ENCODE measurements at places on chromosomes 3 and 15. TPM values are rescaled to one million over a fixed set of nuclear protein-coding genes. Genes with fewer than 3 reads are reported as not detected.

DNA sequence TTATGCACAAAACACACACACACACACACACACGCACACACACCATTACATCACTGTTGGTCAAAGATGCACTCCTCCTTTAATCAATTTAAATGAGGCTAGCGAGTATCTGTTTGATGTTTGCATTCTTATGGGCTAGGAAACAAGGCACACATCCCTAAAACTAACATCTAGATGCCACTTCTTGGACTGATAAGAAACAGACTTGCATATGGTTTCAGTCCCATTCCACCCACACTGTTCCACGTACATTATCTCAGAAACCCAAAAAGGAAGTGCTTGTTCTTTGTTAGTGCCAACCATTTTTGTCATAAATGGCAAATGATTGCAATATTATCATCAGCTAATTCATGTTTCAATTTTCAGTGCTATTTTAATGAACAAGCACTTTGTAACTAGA lies 69.5 kb downstream of the CCR1 start:
- no peak for DNase-seq

DNA sequence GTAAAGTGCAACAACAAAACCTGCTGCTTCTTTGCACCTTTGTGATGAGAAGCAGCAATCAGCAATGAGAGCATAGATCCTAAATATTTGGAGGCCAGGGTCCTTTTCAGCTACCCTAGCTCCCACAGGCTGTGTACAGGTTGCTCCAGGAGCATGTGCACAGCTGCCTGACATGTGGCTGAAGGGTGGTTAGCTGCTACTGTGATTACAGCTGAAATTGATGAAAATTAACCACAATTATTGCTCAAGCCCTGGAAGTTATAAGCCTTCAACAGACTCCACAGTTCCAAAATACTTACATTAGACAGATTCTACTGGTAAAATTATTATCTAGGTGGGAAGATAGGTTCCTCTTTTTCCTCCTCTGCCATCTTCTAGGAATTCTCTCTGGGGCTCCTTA lies 28.5 kb downstream of the COMMD2 start:
- DNase-seq, result no peak

- peak; percentile 84 for DNase-seq
Observed at GRCh38 chr3:38521391-38521987, 25.3 kb downstream of the EXOG start.

GRCh38 chr3:61765157-61765876 lies 203.9 kb downstream of the PTPRG start:
- no peak for DNase-seq

GRCh38 chr3:168884353-168884903 lies 779.1 kb downstream of the MECOM start:
- DNase-seq, result peak; percentile 84

DNA sequence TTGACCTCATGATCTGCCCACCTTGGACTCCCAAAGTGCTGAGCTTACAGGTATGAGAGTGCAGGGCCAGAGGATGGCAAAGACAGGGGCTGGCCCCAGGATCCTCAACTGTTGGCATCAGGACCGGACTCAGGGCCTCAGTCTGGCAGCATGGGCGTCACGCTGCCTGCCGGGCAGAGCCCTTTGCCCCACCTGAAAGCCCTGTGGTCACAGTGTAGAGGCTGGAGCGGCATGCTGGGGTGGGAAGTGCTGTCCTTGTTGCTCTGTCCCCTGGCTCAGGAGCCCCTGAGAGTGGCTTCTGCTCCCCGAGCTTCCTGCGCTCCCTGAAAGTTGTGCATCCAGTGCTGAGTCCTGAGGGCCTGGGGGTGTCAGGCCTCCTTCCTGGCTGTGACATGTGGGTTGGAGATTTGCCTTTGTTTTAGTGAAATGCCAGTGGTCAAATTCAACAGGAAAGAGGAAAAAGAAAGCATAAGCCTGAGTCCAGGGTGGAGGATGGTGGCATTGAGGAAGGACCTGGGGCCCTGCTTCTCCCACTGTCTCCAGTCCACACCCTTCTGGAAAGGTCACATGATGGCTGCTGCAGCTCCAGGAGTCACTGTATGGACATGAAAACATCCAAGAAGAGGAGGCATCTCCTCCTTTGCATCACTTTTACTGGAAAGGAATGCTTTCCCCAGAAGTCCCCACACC lies 147.2 kb downstream of the OR4M2 start:
- no peak for DNase-seq

DNA sequence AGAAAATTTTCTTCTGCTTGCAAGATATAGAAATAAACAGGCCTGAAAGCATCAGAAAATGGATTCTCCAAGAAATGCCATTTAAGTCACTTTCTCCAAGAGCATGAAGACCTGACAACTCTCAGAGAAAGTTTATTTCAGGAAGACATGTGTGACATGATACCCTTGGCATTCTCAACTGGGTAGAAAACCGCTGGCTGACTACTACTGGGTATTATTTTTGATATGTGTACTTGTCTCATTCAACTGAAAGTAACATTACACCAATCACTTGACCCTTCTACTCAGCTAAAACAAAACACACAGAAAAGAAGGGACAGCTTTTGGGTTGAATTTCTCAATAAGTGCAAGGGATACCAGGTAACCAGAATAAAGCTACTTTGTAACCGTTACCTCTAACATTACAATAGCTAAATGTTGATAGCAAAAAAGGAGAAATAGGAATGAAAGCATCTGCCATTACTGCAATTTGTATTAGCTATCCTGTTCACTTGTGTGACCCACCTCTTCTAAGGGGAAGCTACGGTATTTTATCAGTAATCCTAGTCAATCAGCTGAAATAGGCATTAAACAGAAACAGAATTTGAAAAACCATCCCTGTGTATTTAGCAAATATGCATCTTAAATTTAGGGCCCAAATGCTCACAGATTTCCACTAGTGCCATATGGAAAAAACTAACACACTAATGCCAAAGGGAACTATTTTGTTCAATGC lies 7.3 kb downstream of the TRA2B start:
- DNase-seq, result no peak

GRCh38 chr3:154242766-154243165 lies 81.5 kb downstream of the DHX36 start:
- no peak for DNase-seq

DNA sequence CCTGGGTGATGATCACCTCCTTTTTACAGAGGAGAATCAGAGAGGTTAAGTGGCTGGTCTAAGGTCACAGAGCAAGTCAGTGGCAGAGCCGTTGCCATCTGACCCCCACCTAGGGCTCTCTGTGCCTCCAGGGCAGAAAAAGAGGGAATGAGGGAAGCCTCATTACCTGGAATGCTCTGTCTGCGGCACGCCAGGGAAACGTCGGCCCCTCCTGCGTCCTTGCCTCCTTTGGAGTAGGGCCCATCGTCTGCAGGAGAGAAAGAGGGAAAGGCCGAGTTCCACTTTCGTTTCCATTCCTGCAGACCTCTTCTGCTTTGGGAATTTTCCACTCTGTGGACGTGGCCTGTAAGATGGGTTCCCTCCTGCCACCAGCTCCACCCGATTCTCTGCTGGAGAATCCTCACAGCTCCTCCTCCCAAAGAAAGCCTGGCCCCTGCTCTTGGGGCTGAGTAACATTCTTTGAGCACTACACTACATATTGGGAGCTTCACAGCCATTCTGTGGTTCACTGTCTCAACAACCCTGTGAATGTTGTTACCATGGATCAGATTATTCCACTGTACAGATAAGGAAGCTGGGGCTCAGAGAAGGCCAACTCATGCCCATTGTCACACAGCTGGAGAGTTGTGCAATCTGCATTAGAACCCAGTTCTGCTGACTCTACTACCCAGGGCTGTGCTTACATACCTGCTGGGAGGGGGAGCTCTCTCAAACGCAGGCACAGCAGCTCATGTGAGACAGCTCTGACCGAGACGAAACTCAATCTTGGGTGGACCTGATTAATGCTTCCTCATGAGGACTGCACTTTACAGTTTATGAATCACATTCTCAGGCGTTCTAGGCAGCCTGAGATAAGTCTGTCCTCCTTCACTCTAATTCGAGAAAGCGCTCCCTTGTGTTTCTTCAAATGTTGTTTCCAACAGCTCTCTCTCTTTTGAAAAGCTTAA lies 14.2 kb downstream of the GRIP2 start:
- no peak for DNase-seq

- peak; percentile 79 for DNase-seq
Observed at GRCh38 chr3:74630602-74631001, 16.1 kb upstream of the CNTN3 start.

DNA sequence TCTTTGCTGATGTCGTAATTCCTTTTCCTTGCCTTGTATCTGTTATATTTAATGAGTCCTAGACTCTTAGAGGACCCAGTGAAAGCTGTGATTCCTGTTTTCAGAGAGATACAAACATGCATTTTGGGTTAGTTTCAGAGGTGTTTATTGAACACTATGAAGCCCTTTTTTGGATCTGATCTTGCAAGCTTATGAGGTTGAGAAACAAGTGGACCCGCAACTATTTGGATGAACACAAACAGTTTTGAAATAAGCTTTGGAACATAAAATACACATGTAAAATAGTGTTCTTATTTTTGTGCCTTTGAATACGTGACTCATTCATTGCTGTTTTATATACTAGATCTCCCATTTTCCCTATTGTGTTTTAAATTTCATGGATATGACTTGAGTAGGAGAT lies 33.5 kb downstream of the SNRK start:
- no peak for DNase-seq

DNA sequence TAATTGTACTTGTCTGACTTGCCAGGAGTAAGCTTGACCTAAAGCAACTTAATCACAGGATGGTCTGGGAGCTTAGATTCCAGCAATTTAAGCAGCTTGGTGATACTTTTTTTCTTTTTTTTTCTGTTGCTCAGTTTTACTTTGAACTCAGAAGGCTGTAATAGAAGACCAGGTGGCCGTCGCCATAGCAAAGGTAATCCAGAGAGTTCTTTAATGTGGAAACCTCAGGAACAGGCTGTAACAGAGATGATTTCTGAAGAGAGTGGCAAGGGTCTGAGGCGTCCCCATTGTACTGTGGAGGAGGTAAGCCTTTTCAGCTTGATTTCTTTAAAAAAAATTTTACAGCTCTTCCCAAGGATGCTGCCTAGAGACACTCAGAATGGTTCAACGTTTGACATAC lies 20.1 kb downstream of the SENP2 start:
- no peak for DNase-seq

DNA sequence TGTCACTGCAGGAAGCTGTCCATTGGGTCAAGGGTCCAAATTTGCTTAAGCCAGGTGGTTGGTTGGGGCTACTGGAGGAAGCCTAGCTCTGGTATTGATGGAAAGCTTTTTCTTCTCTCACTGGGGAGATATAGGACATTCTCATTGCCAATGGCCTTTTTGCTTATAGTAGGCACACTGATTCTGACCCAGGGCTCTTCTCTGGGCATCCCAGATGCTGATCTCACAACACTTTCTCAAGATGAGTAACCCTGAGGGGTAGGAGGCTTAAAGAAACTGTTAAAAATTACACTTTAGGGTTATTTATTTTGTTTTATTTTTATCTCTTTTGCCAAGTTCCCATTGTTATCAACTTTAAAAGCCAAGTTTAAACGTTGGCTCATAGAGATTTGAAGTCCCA lies 337.8 kb downstream of the LRRC3B start:
- DNase-seq, result no peak

DNA sequence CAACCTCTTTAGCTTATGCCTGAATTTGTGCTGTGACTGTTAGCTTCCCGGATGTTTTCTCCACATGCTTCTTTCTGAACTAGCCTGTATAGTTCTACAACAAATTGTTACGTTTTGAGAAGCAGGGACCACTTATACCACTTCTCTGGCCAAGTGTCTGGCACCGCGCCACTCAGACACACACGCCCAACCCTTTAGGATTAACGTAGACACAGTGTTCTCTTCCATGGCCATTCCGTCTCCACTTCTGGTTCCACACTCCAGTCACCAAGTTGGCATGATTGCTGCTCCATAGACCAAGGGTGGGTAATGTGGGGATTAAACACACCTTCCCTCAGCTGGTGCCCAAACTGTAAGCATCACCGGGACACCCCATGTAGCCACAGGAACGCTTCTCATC lies 755 bp upstream of the TMEM108 start:
- DNase-seq, result peak; percentile 58

The ARNT2 gene
- total RNA-seq, result 12.2 TPM

The PROS1 gene
- 70.3 TPM for total RNA-seq

The SPTBN5 gene
- 1.6 TPM for total RNA-seq

The CKMT1B gene
- 6.9 TPM for total RNA-seq

The NPAP1 gene
- total RNA-seq, result 0.34 TPM

The PCSK6 gene
- 41.0 TPM for total RNA-seq

The SLC15A2 gene
- total RNA-seq, result 44.6 TPM
